WTC11 (cell line): ENCODE measurements at places on chromosomes 6 and 20.

GRCh38 chr20:10469599-10469998 lies 34.5 kb downstream of the SLX4IP start:
- H3K27me3 ChIP-seq: no peaks in the 10 kb centered on the region
- no peak for DNase-seq
- H3K36me3 ChIP-seq: peaks cover 2% of the 10 kb centered on the region
- no peak overlapping the region for H3K4me3 ChIP-seq

DNA sequence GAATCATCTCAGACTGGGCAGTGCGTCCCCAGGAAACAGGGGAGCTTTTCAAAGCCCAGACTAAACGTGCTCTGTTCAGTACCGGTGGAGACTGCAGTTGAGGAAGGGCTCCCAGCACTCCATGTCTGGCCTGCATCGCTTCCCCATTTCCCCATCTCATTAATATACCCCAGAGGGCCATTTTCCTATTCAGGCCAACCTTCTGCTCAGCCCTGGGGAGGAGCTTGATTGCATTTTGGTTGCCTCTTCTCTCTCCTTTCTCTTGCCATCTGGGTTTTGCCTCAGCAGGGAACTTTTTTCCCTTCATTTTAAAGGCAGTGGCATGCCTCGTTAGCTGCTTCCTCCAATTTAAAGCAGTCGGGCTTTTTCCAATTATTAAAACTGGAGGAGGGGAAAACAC lies 394.3 kb upstream of the SOX4 start:
- no peak for DNase-seq
- peak overlapping the region; percentile 14 for H3K27ac ChIP-seq
- H3K36me3 ChIP-seq: peaks cover 5% of the 10 kb centered on the region
- H3K4me3 ChIP-seq: no peak overlapping the region
- H3K27me3 ChIP-seq: no peaks in the 10 kb centered on the region
- peaks cover 40% of the 10 kb centered on the region for H3K4me1 ChIP-seq

- no peaks in the 10 kb centered on the region; the same call in 1 of the 2 replicates for H3K27me3 ChIP-seq
- H3K27ac ChIP-seq: no peak overlapping the region
- H3K36me3 ChIP-seq: peaks cover 15% of the 10 kb centered on the region
- peaks cover 41% of the 10 kb centered on the region for H3K4me1 ChIP-seq
Measured at GRCh38 chr20:21208999-21209398, 83.1 kb downstream of the KIZ start.

GRCh38 chr20:42472198-42472597 lies 717.5 kb downstream of the PTPRT start:
- H3K27ac ChIP-seq: no peak overlapping the region
- H3K4me1 ChIP-seq: peaks cover 9% of the 10 kb centered on the region
- H3K4me3 ChIP-seq: no peak overlapping the region
- DNase-seq: no peak

GRCh38 chr6:87922196-87922946 lies 125.3 kb upstream of the SPACA1 start:
- no peak overlapping the region for H3K4me3 ChIP-seq
- DNase-seq: no peak

- H3K4me1 ChIP-seq: peaks cover 7% of the 10 kb centered on the region
- no peak overlapping the region for H3K4me3 ChIP-seq
- no peaks in the 10 kb centered on the region for H3K27me3 ChIP-seq
- H3K36me3 ChIP-seq: no peaks in the 10 kb centered on the region
- H3K27ac ChIP-seq: no peak overlapping the region
Measured at GRCh38 chr6:56220078-56220477, 27.3 kb downstream of the COL21A1 start.

GRCh38 chr6:22632581-22633145 lies 63.3 kb downstream of the HDGFL1 start:
- H3K4me1 ChIP-seq: peaks cover 38% of the 10 kb centered on the region
- peaks cover 6% of the 10 kb centered on the region; the same call in 1 of the 2 replicates for H3K36me3 ChIP-seq
- no peaks in the 10 kb centered on the region for H3K27me3 ChIP-seq
- no peak overlapping the region for H3K27ac ChIP-seq

GRCh38 chr6:169252505-169253189 lies 999 bp downstream of the THBS2 start:
- peak overlapping the region; percentile 80 for H3K4me3 ChIP-seq
- peaks cover 17% of the 10 kb centered on the region for H3K27me3 ChIP-seq
- peak; percentile 45 for DNase-seq
- H3K36me3 ChIP-seq: peaks cover 34% of the 10 kb centered on the region
- peak overlapping the region; percentile 91 for H3K27ac ChIP-seq

GRCh38 chr20:64036346-64037198 lies 590 bp downstream of the C20orf204 start:
- H3K27ac ChIP-seq: no peak overlapping the region
- DNase-seq: no peak
- H3K36me3 ChIP-seq: peaks cover 5% of the 10 kb centered on the region; the same call in 1 of the 2 replicates
- no peak overlapping the region for H3K4me3 ChIP-seq
- peaks cover 28% of the 10 kb centered on the region for H3K4me1 ChIP-seq
- peaks cover 27% of the 10 kb centered on the region for H3K27me3 ChIP-seq

GRCh38 chr6:149409617-149410016 lies 9.6 kb downstream of the SUMO4 start:
- no peak for DNase-seq
- no peak overlapping the region for H3K27ac ChIP-seq
- no peaks in the 10 kb centered on the region for H3K27me3 ChIP-seq
- H3K4me1 ChIP-seq: no peaks in the 10 kb centered on the region
- peaks cover 14% of the 10 kb centered on the region for H3K36me3 ChIP-seq

- no peak overlapping the region for H3K4me3 ChIP-seq
- H3K36me3 ChIP-seq: no peaks in the 10 kb centered on the region
- H3K27ac ChIP-seq: no peak overlapping the region
- no peak for DNase-seq
Measured at GRCh38 chr6:105545228-105545920, 142.5 kb upstream of the PREP start.

GRCh38 chr6:22249711-22250350 lies 47.0 kb downstream of the PRL start:
- H3K4me1 ChIP-seq: peaks cover 60% of the 10 kb centered on the region
- peak overlapping the region; percentile 29 for H3K4me3 ChIP-seq
- H3K36me3 ChIP-seq: no peaks in the 10 kb centered on the region
- H3K27me3 ChIP-seq: no peaks in the 10 kb centered on the region

DNA sequence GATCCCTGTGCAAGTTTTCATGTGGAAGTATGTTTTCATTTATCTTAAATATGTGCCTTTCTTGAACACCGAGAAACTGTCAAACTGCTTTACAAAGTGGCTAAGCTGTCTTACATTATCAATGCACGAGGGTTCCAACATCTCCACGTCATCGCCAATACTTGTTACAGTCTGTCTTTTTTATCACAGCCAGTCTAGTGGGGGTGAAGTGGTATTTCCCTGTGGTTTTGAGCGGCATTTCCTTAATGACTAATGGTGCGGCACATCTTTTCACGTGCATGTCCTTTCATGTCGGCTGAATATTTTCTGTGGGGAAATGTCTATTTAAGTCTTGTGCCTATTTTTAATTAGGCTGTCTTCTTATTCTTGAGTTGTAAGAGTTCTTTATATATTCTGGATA lies 280.4 kb downstream of the FOXC1 start:
- H3K36me3 ChIP-seq: no peaks in the 10 kb centered on the region
- peaks cover 12% of the 10 kb centered on the region for H3K4me1 ChIP-seq
- no peaks in the 10 kb centered on the region for H3K27me3 ChIP-seq
- no peak overlapping the region for H3K27ac ChIP-seq

- H3K4me3 ChIP-seq: no peak overlapping the region
- no peaks in the 10 kb centered on the region for H3K36me3 ChIP-seq
- no peak overlapping the region for H3K27ac ChIP-seq
- peaks cover 5% of the 10 kb centered on the region for H3K27me3 ChIP-seq
- DNase-seq: no peak
Measured at GRCh38 chr6:1144842-1145767, 166.8 kb upstream of the FOXQ1 start.

DNA sequence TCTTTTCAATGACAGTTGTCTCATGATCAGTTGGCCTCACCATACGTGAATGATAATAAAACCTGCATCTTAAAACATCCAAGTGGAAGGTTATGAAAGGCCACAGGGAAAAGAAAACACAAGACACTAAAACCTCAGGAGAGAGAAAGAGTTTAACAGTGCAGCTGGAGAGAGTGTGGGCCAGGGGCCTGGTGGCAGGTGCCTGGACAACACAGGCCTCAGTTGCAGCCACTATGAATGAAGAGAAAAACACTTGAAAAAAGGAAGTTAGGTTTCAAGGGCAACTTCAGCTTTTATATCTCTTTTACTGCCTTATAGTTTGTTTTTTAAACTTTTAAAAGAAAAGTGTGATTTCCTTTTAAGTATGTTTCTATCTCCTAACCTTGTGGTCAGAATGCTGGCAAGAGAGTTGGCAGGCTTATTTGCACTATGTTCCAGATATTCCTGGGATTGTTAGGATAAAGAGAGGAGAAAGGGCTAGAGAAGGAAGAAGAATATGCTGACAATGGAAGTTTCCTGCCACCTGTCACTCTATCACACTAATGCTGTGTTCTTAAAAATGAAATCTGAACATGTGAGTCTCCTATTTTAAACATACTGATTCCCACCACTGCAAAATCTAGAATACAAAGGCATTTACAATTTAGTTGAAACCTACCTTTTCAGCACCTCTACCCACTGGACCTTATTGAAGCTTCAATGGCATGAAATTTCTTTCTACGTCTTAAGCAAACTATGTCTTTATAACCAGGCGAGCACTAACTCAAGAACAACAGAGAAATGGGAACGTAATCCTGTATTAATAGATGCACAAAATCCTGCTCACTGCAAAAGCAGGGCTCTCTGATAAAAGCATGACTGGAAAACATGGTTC lies 222.4 kb downstream of the CD83 start:
- H3K4me3 ChIP-seq: no peak overlapping the region
- no peaks in the 10 kb centered on the region; the same call in 1 of the 2 replicates for H3K36me3 ChIP-seq
- H3K4me1 ChIP-seq: peaks cover 46% of the 10 kb centered on the region
- no peaks in the 10 kb centered on the region for H3K27me3 ChIP-seq

DNA sequence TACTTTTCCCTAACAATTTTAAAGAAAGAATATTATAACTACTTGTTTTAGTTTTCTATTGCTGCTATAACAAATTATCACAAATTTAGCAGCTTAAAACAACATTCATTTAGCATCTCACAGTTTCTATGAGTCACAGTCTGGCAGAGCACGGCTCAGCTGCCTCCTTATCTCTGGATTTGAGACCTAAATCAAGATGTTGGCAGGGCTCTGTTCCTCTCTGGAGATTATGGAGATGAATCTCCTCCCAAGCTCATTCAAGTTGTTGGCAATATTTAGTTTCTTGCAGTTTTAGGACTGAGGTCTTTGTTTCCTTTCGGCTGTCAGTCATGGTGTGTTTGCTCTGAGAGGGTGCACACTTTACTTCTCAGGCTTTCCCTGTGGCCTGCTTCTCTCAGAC lies 1065.8 kb upstream of the EYS start:
- no peak overlapping the region for H3K4me3 ChIP-seq
- H3K27me3 ChIP-seq: 0 out of 2 replicates have a peak, but pooled peaks cover 3% of the 10 kb centered on the region
- peaks cover 30% of the 10 kb centered on the region for H3K36me3 ChIP-seq
- H3K4me1 ChIP-seq: no peaks in the 10 kb centered on the region

GRCh38 chr6:89604653-89605052 lies 33.9 kb downstream of the LYRM2 start:
- no peaks in the 10 kb centered on the region for H3K36me3 ChIP-seq
- no peaks in the 10 kb centered on the region for H3K27me3 ChIP-seq
- 0 out of 2 replicates have a peak, but pooled peaks cover under 1% of the 10 kb centered on the region for H3K4me1 ChIP-seq
- no peak overlapping the region for H3K27ac ChIP-seq
- H3K4me3 ChIP-seq: no peak overlapping the region

DNA sequence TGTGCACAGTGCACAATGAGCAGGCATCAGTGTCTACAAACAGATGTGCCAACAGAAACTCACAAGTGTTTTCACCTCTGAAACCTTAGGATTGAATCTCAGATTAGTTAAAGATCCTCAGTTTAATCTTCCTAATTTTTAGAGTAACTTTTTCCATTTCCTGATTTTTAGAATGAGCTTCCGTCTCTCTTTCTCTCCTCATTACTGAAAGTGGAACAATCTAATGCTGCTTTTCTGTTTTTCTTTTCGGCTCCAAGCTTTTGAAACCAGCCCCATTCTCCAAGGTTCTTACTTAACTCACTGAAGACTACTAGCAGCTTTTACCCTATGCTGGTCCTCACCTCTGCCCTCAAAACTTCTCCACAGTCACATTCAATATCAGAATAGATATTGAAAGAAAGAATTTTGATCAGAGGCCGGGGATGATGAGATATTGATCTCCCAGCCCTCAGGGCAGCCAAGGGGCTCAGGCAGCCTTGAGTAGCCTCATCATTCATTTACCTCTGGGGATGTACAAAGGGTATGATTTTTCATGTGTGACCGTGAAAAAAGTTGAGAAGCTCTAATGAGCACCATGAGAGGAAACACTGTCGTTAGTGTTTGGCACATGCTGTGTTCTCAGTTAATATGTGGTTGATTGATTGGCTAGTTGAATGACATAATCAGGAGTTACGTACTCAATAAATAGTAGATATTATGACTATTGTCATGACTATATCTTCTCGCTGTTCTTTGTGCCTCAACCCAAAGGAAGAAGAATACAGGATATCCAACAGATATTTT lies 11.9 kb upstream of the STK38 start:
- DNase-seq: no peak
- no peak overlapping the region for H3K4me3 ChIP-seq
- no peaks in the 10 kb centered on the region for H3K27me3 ChIP-seq
- H3K36me3 ChIP-seq: no peaks in the 10 kb centered on the region
- H3K27ac ChIP-seq: no peak overlapping the region
- no peaks in the 10 kb centered on the region for H3K4me1 ChIP-seq

DNA sequence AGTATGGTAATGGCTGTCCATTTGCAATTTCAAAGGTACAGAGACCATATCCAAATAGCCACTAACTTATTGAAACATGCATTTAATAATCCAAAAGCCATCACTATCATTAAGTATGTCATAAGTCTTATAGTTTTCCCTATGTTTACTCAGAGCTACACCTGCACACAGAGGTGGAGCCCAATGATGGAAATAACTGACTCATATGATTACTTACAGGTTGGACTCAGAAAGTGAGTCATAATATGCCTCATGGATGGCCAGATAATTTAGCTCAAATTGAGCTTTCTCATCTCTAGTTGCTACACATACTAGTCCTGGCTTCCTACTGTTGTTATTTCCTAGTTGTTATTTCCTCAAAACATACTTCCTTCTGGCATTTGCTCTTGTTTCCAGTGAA lies 104.4 kb upstream of the KHDRBS2 start:
- no peaks in the 10 kb centered on the region for H3K27me3 ChIP-seq
- no peak overlapping the region for H3K27ac ChIP-seq
- peaks cover 8% of the 10 kb centered on the region for H3K36me3 ChIP-seq
- H3K4me1 ChIP-seq: peaks cover 20% of the 10 kb centered on the region

- H3K36me3 ChIP-seq: no peaks in the 10 kb centered on the region
- H3K4me3 ChIP-seq: no peak overlapping the region
- peaks cover 21% of the 10 kb centered on the region for H3K4me1 ChIP-seq
- H3K27me3 ChIP-seq: peaks cover 8% of the 10 kb centered on the region; the same call in 1 of the 2 replicates
Measured at GRCh38 chr20:4136078-4136966, 121.0 kb upstream of the RNF24 start.

GRCh38 chr6:146961831-146962230 lies 242.4 kb upstream of the STXBP5 start:
- H3K36me3 ChIP-seq: peaks cover 25% of the 10 kb centered on the region
- DNase-seq: no peak
- H3K4me3 ChIP-seq: no peak overlapping the region
- H3K27ac ChIP-seq: no peak overlapping the region
- peaks cover 2% of the 10 kb centered on the region; the same call in 1 of the 2 replicates for H3K27me3 ChIP-seq

- no peaks in the 10 kb centered on the region for H3K36me3 ChIP-seq
- H3K27me3 ChIP-seq: no peaks in the 10 kb centered on the region
- H3K4me3 ChIP-seq: no peak overlapping the region
Measured at GRCh38 chr6:85464722-85465150, 14.9 kb downstream of the NT5E start.

GRCh38 chr6:9499709-9500108 lies 915.2 kb downstream of the TFAP2A start:
- no peaks in the 10 kb centered on the region for H3K27me3 ChIP-seq
- H3K4me1 ChIP-seq: peaks cover 14% of the 10 kb centered on the region
- peaks cover 3% of the 10 kb centered on the region; the same call in 1 of the 2 replicates for H3K36me3 ChIP-seq
